Cardiac septum (tissue), 1 donor: ENCODE measurements at places on chromosomes 1 and 21.

DNA sequence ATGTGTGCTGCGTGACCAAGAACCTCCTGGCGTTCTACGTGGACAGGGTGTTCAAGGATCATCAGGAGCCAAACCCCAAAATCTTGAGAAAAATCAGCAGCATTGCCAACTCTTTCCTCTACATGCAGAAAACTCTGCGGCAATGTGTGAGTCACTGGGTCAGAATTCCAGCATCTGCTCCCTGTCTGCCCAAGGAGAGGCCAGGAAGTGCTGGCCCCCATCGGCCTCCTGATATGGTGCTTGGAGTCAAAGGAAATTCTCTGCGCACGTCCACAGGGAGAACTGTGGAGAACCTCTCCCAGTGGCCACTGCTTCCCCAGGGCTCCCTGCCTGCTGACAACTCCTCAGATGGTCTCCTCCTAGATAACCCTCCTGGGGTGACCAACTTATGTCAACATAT is 25.6 kb upstream of the IL20 start:
- DNase-seq, result no peak

GRCh38 chr1:204254031-204254661 is 40.4 kb upstream of the GOLT1A start:
- DNase-seq, result no peak

GRCh38 chr1:22662318-22662717 is 9.3 kb downstream of the C1QB start:
- DNase-seq, result no peak

DNA sequence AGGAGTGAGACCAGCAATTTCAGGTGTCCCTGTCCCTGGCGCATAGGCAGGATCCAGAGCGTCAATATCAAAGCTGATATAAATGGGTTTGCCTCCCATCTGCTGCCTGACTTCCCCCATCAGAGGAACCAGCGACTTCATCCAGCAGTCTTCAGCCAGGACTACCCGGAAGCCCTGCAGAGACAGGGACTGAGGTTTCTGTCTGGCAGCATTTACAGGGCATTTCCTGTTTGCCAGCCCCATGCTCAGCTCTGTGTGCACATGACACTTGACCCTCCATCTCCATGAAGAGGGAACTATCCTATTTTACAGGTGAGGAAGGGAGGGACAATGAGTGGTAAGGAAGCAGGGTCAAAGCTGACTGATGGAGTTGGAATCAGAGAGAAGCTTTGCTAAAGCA is 7.2 kb downstream of the AGMAT start:
- no peak for DNase-seq

DNA sequence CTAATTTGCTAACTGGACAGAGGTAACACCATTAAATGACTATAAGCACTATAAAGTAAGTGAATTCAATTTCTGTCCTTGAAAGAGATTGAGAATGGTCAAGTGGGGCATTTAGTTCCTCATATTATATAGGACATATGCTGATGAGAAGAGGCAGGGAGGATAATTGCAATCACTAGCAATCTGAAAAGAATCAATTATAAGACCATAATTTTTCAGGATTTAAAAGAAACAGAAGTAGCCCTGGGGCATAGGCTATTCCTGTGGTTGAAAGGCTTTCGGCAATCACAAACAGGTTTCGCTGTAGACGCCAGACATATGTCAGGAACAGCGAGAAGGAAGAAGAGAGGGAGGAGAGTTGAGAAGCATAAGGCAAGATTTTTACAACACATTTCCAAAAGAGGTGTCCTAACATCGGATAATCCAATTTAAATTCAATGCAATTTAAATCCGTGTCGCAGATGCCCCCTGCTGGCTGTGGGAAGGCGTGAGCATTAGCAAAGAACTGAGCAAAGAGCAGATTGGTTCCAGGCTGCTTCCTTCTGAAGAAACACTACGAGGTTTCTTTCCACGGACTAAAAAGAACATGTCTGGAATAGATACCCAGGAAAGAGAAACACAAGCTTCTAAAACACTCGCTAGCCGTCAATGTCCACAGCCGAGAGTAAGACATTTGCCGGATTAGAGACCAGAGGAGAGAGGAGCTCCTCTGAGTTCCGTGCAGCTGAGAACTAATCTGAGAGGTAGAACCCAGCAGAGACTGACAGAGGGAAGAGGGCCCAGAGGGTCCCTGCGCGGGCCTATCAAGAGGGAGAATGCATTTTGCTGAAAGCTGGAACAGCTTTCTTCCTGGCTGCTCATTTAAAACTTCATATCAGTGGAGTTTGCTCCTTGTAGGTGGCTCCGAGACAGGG is 27.9 kb downstream of the RGS5 start:
- peak; percentile 77 for DNase-seq

DNA sequence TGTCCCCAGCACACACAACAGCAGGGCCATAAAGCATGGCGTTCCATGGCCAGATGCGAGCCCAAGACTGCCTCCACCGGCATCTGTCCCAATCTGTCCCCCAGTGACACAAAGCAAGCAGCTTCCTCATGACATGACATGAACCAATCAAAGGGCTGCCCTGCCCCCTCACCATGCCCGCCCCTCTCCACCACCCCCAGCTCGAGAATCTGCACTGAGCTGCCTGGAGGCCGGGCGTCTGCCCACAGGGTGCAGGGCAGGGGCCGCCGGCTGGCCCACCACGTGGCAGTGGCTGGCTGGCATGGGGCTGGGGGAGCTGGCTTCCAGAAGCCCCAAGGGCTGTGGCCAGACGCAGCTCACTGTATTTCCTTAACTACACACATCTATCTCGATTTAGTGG is 27.8 kb downstream of the WNT9A start:
- no peak for DNase-seq
